ENCODE measurements at places on chromosomes 1 and 21. TPM values are rescaled to one million over a fixed set of nuclear protein-coding genes. Genes with fewer than 3 reads are reported as not detected.
A peak's percentile ranks its signal among the peaks of the same experiment; 100 is the strongest.

Gene FCGR2B
- total RNA-seq = not detected

- no peak for DNase-seq
Observed at GRCh38 chr1:206566999-206567398, 45.3 kb downstream of the EIF2D start.

Gene RASAL2
- total RNA-seq = not detected

DNA sequence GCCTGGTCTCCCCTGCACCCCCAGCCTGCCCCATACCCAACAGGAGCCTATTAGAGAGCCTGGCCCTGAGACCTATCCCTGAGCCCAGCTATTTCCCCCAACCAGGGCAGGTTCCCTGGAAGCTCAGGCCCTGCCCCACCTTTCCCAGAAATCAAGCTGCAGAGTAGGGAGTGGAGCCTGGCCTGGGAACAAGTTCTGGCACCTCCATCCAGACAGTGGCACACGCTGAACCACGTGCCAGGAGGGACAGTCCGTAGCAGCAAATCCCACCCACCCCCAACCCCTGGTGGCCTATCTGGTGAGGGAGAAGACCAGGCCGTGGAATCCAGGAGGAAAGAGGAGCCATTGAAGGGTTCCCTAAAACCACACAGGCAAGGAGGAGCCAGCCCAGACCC lies 22.6 kb downstream of the TNNT2 start:
- DNase-seq = no peak

DNA sequence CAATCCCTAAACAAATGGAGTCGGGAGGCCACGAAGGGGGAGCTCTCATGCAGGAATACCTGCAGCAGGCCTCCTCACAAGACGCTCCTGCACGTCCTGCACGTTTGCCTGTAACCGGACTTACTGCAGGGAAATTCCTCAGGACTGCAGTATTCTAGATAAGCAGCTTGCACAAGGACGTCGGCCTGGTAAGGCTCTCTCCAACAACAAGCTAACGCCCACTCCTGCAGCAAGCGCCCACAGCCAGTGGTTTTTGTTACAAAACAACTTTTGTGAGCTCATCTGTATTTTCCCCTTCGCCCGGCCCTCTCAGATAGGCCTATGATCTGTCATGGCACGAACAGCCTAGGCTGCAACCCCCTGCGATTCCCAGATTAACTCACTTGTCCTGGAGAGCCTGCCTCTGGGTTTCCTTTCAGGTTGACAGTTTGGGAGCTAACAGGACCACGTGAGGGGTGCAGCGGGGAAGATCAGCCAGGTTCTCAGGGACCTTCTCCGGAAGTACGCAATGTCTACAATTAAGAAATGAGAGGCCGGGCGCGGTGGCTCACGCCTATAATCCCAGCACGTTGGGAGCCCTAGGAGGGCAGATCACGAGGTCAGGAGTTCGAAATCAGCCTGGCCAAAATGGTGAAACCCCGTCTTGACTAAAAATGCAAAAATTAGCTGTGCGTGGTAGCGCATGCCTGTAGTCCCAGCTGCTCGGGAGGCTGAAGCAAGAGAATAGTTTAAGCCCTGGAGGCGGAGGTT lies 921 bp upstream of the MIB2 start:
- peak; percentile 86 for DNase-seq

- DNase-seq = no peak
Observed at GRCh38 chr1:159999204-159999603, 32.6 kb downstream of the PIGM start.

DNA sequence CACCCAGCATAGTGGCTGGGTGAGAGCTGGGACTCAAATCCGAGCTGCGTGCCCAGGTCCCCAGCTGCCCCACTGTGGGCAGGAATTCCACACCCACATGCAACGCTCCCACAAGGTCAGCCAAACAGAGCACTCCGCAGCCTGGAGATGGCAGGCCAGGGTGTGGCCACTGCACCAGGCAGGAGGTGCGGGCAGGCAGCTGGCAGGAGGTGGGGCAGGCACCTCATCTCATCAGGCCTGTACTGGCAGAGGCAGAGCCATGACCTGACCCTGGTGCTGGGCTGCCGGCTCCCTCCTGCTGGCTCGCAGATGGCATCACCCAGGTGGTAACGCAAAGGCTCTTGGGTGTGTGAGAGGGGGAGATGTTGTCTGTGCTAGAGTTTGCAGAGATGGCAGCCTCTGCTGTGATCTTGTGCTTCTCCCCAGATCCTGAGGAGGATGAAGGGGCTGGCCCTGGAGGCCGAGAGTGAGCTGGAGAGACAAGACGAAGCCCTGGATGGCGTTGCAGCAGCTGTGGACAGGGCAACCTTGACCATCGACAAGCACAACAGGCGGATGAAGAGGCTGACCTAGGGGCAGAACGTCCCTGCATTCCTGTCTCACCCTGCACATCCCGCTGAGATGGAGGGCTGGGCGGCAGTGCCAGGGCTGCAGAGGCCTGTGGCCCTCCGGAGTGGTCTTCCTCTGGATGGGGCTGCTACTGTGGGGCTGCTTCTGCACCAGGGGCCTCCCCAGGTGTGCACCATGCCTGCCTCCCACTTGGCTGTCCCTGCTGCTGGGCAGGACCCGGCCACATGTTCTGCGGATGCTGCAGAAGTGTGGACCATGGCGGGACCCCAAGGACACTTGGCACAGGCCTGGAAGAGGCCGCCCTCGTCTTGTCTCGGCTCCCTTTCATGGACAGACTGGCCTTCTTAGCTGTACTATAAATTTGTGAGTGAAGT lies 35.1 kb upstream of the PRSS38 start:
- DNase-seq = no peak

- DNase-seq = no peak
Observed at GRCh38 chr1:226762988-226763904, 24.2 kb upstream of the ITPKB start.

- DNase-seq = no peak
Observed at GRCh38 chr1:94543893-94544635, 2.5 kb upstream of the F3 start.
